ENCODE measurements at places on chromosomes 4 and X. TPM values are rescaled to one million over a fixed set of nuclear protein-coding genes. Genes with fewer than 3 reads are reported as not detected.

The TRIM75 gene
- not detected for total RNA-seq

- H3K27ac ChIP-seq = no peak overlapping the region
- H3K4me1 ChIP-seq = peaks cover 9% of the 10 kb centered on the region
- no peak overlapping the region for H3K4me3 ChIP-seq
- no peaks in the 10 kb centered on the region for H3K27me3 ChIP-seq
These were observed 22.0 kb downstream of the ASB11 start for GRCh38 chrX:15293451-15293850.

DNA sequence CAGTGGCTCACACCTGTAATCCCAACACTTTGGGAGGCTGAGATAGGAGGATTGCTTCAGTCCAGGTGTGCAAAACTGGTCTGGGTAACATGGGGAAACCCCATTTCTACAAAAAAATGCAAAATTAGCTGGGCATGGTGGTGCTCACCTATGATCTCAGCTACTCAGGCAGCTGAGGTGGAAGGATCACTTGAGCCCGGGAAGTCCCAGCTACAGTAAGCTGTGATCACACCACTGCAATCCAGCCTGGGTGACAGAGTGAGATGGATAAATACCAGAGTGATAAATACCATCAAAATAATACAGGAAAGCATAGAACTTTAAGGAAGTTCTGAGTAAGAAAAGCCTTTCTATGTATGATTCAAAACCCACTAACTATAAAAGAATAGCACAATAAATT, 52.8 kb downstream of the LRBA start:
- DNase-seq = no peak
- no peaks in the 10 kb centered on the region for H3K27me3 ChIP-seq
- no peaks in the 10 kb centered on the region for H3K4me1 ChIP-seq
- no peak overlapping the region for H3K27ac ChIP-seq
- H3K4me3 ChIP-seq = no peak overlapping the region
- H3K36me3 ChIP-seq = no peaks in the 10 kb centered on the region

The RBM46 gene
- not detected for total RNA-seq

GRCh38 chrX:127459790-127460189, 592.4 kb downstream of the ACTRT1 start:
- no peak overlapping the region for H3K4me3 ChIP-seq
- no peak for DNase-seq
- H3K36me3 ChIP-seq = no peaks in the 10 kb centered on the region
- no peak overlapping the region for H3K27ac ChIP-seq

The USP17L12 gene
- total RNA-seq = not detected

The IRS4 gene
- total RNA-seq = not detected

The SYP gene
- 0.81 TPM for total RNA-seq

The ELF4 gene
- 1.9 TPM for total RNA-seq

The SCLT1 gene
- total RNA-seq = 11.4 TPM

The MAGEA4 gene
- not detected for total RNA-seq

DNA sequence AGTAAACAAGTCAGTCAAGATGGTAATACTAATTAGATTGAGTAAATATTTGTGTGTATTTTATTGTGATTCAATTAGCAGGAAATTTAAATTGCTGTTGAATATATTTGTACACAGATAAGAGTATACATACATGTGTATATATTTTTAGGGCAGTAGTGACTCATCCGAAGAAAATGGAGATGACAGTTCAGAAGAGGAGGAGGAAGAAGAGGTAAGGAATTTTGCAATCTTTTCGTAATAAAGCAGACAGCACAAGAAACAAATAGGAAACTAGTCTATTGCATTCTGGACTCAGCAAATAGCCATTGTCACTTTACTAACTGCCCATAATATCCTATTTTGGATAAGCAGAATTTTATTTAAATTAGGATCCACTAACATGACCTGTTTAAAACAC, 6.6 kb downstream of the IBSP start:
- no peaks in the 10 kb centered on the region for H3K36me3 ChIP-seq
- no peaks in the 10 kb centered on the region for H3K4me1 ChIP-seq
- H3K27me3 ChIP-seq = no peaks in the 10 kb centered on the region

The PDGFRA gene
- total RNA-seq = 34.5 TPM

The PAGE2 gene
- not detected for total RNA-seq

- DNase-seq = no peak
- no peaks in the 10 kb centered on the region for H3K36me3 ChIP-seq
- no peaks in the 10 kb centered on the region for H3K4me1 ChIP-seq
- no peaks in the 10 kb centered on the region for H3K27me3 ChIP-seq
These were observed 127.4 kb upstream of the POF1B start for GRCh38 chrX:85506871-85507270.

The COPS4 gene
- total RNA-seq = 62.5 TPM

The XG gene
- 0.32 TPM for total RNA-seq

DNA sequence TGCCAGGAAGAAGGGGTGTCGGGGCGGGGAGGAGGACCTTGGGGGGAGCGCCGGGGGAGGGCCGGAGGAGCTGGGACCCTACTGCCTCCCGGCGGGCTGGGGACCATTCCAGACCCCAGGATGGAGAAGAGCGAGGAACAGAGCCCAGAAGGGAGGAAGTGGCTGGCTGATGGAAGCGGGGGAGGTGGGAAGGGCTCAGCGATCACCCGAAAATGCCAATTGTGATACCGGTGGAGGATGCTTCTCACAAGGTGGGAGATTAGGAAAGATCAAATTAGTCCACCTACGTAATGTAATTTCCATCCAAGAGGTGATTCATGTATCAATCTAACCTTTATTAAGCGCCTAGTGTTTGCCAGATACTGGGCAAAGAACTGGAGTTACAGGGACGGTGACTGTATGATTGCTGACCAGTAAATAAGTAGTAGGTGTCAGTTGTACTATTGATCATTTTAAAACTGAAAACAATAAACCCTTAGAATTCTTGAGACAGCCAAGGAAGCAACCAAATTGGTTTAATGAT, 452 bp upstream of the RAI2 start:
- peak overlapping the region; percentile 51 for H3K4me3 ChIP-seq
- DNase-seq = no peak
- H3K27me3 ChIP-seq = no peaks in the 10 kb centered on the region
- peaks cover 15% of the 10 kb centered on the region for H3K4me1 ChIP-seq

- H3K4me1 ChIP-seq = no peaks in the 10 kb centered on the region
- no peak overlapping the region for H3K4me3 ChIP-seq
- no peak for DNase-seq
- H3K36me3 ChIP-seq = no peaks in the 10 kb centered on the region
These were observed 57.3 kb upstream of the PRSS12 start for GRCh38 chr4:118410138-118410537.

DNA sequence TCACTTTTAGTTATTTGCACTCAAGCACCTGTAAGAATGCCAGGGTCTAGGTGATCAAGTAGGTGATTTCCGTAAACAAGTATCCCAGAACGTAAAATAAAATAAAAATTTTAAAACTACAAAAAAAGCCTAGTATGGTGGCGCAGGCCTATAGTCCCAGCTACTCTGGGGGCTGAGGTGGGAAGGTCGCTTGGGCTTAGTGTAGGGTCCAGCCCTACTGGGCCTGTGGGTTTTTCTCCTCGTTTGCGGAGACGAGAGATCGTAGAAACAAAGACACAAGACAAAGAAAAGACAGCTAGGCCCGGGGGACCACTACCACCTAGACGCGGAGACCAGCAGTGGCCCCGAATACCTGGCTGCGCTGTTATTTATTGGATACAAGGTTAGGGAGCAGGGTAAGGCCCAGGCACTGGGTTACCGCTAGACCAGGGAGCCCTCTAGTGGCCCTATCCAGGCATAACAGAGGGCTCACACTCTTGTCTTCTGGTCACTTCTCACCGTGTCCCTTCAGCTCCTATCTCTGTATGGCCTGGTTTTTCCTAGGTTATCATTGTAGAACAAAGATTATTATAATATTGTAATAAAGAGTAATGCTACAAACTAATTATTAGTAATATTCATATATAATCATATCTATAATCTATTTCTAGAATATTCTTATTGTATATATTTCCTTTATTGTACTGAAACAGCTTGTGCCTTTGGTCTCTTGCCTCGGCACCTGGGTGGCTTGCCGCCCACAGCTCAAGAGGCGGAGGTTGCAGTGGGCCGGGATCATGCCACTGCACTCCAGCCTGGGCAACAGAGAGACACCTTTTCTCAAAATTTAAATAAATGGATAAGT, 38.4 kb downstream of the SAGE1 start:
- no peaks in the 10 kb centered on the region for H3K4me1 ChIP-seq
- H3K27me3 ChIP-seq = no peaks in the 10 kb centered on the region
- no peak overlapping the region for H3K4me3 ChIP-seq
- H3K27ac ChIP-seq = no peak overlapping the region

The CPLX1 gene
- total RNA-seq = 4.8 TPM

DNA sequence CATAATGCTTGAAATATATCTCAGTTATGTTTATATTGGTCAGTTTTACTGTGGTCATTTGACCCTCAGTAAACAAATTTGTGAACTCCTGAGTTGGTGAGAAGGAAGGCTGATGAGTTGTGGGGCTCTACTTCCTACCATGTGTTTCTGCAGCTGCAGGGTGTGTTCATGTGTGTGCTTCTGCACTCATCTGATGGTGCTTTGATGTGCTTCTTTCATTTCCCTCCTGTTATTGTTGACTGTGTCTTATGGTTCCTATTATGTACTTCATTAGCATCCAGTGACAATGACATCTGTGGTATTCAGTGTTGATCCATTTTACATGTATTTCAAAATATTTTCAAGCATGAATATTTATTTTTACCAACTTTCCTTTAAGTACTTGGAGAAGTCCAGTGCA, 46.5 kb downstream of the XAGE2 start:
- no peaks in the 10 kb centered on the region for H3K27me3 ChIP-seq
- H3K27ac ChIP-seq = no peak overlapping the region
- no peaks in the 10 kb centered on the region for H3K36me3 ChIP-seq
- no peak overlapping the region for H3K4me3 ChIP-seq
- no peaks in the 10 kb centered on the region for H3K4me1 ChIP-seq

DNA sequence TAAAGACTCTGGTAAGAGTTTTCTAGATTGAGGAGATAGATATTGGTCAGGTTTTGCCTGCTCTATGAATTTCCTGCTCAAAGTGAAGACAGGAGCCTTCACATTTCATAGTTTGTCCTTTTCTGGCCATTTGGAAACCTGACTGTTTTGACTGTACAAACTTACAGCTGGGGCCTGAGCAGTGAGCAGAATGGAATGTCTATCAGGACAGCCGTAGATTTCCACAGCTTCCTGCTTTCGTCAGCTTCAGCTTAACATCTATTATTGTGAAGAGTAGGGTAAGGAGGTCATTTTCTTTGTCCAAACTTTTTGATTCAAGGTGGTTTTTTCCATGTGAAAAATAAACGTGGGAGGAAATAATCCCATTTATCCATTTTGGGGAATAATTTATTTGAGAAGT, 124.3 kb upstream of the DIPK2B start:
- H3K27ac ChIP-seq = no peak overlapping the region
- H3K4me3 ChIP-seq = no peak overlapping the region
- no peaks in the 10 kb centered on the region for H3K36me3 ChIP-seq
- H3K27me3 ChIP-seq = no peaks in the 10 kb centered on the region
- DNase-seq = no peak

DNA sequence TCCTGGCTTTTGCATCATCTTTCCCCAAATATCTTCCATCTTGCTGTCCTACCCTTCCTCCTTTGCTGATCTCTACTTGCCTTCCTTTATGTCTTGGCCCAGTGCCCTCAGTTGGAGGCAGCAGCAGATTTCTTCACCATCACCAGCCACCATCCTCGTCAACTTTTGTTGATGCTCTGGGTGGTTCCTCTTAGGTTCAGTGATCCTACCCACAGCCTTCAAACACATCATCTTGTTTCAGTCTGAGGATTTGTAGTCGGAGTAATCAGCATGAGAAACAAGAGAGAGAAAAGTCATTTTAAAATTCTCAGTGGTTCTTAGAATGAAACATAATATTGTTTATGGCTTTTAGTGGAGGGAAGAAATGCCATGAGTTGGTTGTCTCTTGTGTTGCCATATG, 65.8 kb downstream of the FTHL17 start:
- H3K27me3 ChIP-seq = peaks cover 13% of the 10 kb centered on the region
- no peak overlapping the region for H3K4me3 ChIP-seq
- DNase-seq = no peak
- H3K27ac ChIP-seq = no peak overlapping the region

The TLR8 gene
- 0.61 TPM for total RNA-seq

DNA sequence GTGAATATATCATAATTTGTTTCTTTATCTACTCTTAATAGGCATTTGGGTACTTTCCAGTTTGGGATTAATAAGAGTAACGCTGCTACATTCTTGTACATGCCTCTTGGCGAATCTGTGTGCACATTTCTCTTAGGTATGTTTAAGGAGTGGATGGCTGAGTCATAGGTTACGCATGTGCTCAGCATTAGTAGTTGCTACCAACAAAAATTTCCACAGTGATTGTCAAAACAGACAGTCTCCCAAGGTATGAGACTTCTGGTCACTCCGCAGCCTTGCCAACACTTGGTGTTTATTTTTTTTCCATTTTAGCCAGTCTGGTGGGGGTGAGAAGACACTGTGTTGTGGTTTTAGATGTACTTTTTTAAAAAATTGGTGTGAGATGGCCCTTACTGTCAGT, 44.6 kb downstream of the FGFBP1 start:
- no peak overlapping the region for H3K4me3 ChIP-seq
- H3K36me3 ChIP-seq = no peaks in the 10 kb centered on the region
- DNase-seq = no peak

GRCh38 chr4:3442959-3443749, 1.4 kb downstream of the HGFAC start:
- H3K27ac ChIP-seq = no peak overlapping the region
- no peaks in the 10 kb centered on the region for H3K36me3 ChIP-seq
- no peak for DNase-seq
- no peaks in the 10 kb centered on the region for H3K27me3 ChIP-seq
- H3K4me1 ChIP-seq = no peaks in the 10 kb centered on the region

GRCh38 chrX:53714580-53715345, 28.2 kb upstream of the HUWE1 start:
- peak overlapping the region; percentile 18 for H3K4me3 ChIP-seq
- H3K4me1 ChIP-seq = no peaks in the 10 kb centered on the region
- DNase-seq = no peak
- no peaks in the 10 kb centered on the region for H3K27me3 ChIP-seq

The SYTL4 gene
- total RNA-seq = 1.4 TPM

GRCh38 chr4:42710761-42711160, 53.9 kb upstream of the ATP8A1 start:
- H3K27ac ChIP-seq = no peak overlapping the region
- H3K4me3 ChIP-seq = no peak overlapping the region
- no peak for DNase-seq
- H3K27me3 ChIP-seq = no peaks in the 10 kb centered on the region
- H3K4me1 ChIP-seq = no peaks in the 10 kb centered on the region
- no peaks in the 10 kb centered on the region for H3K36me3 ChIP-seq

DNA sequence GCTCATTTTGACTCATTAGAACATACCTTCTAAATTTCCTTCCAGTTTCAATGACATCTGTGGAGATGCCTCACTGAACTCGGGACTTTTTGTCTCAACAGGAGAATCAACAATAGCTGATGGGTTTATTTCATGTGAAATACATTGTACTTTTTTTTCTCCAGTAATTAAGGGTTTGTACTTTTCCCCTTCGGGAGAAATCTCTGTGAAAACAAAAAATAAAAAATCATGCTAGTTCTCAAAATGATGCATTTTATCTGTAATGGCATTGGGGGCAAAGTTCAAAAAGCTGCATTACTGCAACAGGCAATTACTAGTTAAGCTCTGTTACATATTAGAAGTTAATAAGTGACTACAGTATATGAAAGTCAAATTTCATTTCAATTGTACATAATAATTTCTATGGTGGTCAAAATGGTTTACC, 167.3 kb upstream of the SH3RF1 start:
- peaks cover 12% of the 10 kb centered on the region for H3K4me1 ChIP-seq
- no peak overlapping the region for H3K27ac ChIP-seq
- DNase-seq = no peak
